ENCODE measurements at places on chromosomes 3 and 15.

- DNase-seq, result no peak
Measured at GRCh38 chr15:63226966-63227401, 37.6 kb downstream of the RAB8B start.

- DNase-seq, result peak; percentile 62
Measured at GRCh38 chr3:177195242-177195991, 1.9 kb downstream of the TBL1XR1 start.

GRCh38 chr3:185400866-185401265, 37.9 kb downstream of the MAP3K13 start:
- DNase-seq, result no peak

GRCh38 chr15:38073178-38073946, 138.9 kb downstream of the TMCO5A start:
- no peak for DNase-seq
